ENCODE measurements at places on chromosomes 11 and 22.

GRCh38 chr11:41286751-41287150 is 172.7 kb downstream of the LRRC4C start:
- no peak for DNase-seq

DNA sequence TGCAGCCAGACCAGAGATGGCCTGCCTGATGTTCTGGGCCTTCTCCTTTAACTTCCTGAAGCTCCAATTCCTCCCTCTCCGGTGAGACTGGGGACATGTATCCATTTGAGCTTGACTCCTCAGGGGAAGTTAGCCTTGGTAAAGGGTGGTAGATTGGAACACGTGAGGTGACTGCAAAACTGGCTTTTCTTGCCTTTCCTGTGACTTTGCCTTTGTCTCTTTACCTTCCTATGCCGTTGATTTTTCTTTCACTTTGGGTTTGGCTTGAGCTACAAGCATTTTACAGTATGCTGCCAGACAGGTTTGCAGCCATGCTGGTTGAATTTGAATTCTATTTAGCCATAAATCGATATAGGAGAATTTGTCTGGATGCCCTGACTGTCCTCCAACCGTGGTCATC is 16.8 kb upstream of the GLYATL1 start:
- no peak for DNase-seq

DNA sequence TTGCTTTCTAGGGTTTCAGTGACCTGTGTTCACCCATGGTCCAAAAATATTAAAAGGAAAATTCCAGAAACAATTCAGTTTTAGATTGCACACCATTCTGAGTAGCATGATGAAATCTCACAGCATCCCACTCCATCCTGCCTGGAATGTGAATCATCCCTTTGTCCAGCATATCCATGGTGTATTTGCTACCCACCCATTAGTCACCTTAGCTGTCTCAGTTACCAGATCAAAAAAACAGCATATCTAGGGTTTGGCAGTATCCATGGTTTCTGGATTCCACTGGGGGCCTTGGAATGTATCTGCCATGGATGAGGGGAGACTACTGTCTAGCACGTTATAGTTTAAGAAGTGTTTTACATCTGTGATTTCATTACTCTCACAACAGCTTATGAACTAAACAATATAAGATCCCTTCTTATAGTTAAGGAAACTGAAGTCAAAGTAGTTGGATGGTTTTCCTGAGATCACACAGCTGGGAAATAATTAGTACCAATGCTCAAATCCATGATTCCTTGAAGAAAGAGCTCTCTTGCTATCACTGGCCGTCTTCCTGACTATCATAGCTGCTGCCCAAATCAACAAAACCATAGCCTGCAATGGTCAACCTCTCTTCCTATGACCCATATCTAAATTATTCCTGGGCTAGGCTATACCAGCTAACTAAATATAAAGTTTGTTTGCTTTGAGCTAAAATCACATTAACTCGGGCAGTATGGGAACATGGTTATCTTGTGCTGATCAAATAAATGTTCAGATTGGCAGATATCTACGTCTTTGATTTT is 122.6 kb downstream of the MICAL2 start:
- DNase-seq = peak; percentile 69

GRCh38 chr22:36853407-36854099 is 7.3 kb upstream of the NCF4 start:
- no peak for DNase-seq

GRCh38 chr22:20626811-20627210 is 119.4 kb downstream of the MED15 start:
- no peak for DNase-seq

All from stromal cell of bone marrow (primary cell).